Left ventricle myocardium superior (tissue), 1 donor: ENCODE measurements at places on chromosomes 1 and 21.

DNA sequence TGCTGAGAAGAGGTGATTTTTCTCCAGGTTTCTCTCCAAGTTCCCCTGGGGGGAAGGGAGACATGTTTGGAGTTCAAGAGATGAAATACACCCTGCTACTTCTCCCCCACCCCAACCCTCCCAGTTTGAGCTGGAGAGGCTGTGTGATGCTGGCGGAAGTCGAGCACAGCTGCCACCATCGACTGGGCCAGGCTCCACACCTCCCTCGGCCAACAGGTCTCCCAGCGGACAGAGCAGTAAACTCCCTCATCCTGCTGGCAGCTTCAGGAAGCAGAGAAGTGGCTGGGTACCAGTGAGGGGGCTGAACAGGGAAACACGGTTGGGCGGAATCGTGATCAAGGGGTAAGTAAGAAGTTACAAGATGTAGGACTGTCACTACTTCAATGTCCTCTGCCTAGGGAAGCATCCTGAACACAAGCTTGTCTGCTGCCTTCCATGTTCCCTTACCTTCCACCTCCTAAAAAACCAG is 6.6 kb upstream of the NHLH1 start:
- no peak for DNase-seq

DNA sequence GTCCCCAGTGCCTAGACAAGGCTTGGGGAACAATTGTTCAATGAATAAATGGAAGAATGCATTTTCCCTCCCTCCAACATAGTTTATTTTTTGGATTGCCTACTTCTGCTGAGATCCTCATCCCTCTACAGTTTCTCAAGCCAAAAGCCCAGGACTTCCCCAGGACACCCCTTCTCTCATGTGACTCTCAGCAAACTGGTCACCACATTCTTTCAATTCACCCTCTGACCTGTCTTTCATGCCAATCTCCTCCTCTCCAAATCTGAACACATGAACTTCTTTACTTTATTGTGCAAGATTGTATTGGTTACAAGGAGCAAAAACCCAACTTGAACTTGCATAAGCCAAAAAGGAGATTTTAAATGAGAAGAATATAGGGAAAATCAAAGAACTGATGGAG is 103.2 kb upstream of the JUN start:
- DNase-seq, result no peak

DNA sequence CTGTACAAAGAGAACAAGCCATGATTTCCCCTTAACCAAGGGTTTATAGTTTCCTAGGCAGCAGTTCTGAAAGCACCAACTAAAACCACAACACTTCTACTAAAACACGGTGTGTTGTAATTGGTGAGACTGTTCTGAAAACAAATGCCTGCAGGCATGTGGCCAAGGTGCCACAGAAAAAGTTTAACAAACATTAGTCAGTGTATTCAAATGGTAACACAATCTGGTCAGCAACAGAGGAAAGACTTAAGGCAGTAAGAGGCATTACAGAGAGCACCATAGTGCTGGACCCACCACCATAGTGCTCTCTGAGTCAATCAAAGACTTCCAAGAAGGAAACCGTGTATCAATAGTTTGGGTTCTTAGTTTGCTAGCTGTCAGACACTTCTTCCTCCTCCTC is 16.7 kb downstream of the SNIP1 start:
- DNase-seq, result no peak

- DNase-seq, result no peak
Observed at GRCh38 chr1:152546704-152547103, 19.9 kb downstream of the LCE3E start.

DNA sequence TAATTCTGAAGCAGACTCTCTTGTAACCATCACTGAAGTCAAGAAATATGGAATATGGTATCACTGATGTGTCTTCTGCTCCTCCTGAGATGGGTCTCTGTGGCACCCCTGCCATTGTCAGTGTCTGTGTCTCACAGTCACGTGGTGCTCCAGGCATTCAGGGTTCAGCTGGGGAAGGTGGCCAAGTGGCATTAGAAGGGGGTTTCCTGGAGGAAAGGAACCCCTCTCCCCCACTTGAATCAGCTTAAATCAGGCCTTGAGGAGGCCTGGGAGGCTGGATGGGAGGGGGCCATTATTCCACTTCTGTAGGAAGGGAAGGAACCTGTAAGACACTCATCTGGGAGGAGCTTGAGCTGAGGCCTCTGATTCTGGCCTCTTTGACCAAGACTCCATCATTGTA is 20.5 kb downstream of the CYP4B1 start:
- DNase-seq, result no peak

GRCh38 chr1:229953736-229954326 is 113.2 kb upstream of the GALNT2 start:
- no peak for DNase-seq

- DNase-seq, result no peak
Observed at GRCh38 chr1:2413495-2414296, 1.3 kb upstream of the PEX10 start.

- no peak for DNase-seq
Observed at GRCh38 chr1:58095183-58095582, 451.3 kb downstream of the OMA1 start.

DNA sequence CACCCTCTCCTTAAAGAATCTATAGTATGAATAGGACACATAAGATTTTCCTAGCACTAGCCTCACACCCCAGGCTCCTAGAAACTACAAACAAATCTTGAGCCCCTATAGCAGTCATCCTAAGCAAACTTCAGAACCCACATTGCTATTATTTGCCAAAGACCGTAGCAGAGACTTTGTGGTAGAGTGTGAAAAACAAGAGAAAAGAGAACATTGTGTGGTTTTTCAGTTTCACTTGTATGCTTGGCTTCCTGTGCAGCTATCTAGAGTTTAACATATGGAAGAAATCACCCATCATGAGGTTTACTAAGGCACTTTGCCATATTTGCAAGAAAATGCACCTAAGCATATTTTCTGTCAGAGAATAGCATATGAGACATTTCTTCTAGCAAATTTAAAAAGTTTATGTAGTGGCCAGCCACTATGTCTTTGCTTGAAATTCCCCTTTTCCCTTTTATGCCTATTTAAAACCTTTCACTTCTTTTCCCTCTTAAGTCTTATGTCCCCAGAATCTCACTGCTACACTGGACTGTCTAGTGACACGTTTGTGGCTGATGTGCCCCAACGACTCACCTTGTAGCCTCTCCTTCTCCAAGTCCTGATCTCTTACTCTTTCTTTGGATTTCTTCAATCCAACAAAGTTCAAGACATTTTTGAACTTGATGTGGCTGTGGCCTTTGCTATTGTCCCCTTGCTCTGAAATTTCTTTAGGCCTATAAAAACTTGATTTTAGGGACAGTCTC is 25.6 kb downstream of the CCDC190 start:
- DNase-seq, result no peak

GRCh38 chr1:87535551-87535950 is 206.9 kb downstream of the LMO4 start:
- no peak for DNase-seq

DNA sequence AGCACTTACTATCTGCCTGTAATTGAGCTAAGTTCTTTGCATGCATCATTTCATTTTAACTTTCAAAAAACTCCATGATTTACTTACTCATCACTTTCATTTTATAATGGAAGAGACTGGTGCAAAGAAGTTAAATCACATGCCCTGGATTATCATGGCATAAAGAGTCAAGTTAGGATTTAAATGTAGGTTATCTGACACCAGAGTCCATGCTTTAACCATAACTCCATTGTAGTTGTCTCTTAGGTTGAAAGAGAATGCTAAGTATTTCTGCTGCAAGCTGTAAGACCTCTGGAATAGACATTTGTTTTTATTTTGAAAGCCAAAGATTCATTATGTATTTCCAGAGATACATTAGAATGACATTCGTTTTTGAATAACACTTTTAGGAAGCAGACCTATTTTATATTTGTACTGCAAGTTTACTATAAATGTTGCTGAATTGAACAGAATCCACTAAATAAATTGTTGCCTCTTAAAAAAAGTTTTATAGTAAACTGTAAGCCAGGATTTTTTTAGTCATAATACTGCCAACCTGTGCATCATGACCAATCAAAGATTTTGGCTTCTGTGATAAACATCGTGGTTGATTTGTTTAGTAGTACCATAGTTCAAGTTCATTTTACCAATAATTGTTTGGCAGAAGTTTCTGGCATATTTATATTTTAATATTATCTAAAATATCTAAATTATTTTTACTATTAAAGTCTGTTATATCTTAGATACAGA is 26.1 kb downstream of the CFH start:
- DNase-seq, result no peak
